ENCODE measurements at places on chromosomes 16 and 17.

- no peak for DNase-seq
These were observed 7.4 kb upstream of the PSMC5 start for GRCh38 chr17:63819585-63820537.

DNA sequence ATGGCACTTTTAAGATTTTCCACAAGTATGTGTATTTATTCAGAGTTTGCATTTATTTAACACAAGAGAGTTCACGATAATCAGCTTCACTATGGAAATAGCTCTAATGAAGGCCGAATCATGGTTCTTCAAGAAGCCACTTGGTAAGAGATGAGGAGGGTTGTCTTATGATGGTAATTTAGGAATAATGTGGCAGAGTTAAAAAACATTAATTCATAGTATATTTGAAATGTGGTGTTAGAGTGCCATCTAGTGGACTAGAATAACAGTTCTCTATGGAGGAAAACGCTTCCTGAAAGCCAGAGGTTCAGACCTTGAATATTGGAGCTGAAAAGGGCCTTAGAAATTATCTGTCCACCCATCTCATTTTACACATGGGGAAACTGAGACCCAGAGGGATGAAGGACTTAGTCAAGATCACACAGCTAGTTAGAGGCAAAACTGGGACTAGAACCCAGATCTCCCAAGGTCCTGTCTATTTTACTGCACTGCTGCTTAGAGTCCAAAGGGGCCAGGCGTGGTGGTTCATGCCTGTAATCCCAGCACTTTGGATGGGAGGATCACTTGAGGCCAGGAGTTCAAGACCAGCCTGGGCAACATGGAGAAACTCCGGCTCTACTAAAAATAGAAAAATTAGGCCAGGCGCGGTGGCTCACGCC is 33.8 kb upstream of the KPNB1 start:
- DNase-seq = no peak

DNA sequence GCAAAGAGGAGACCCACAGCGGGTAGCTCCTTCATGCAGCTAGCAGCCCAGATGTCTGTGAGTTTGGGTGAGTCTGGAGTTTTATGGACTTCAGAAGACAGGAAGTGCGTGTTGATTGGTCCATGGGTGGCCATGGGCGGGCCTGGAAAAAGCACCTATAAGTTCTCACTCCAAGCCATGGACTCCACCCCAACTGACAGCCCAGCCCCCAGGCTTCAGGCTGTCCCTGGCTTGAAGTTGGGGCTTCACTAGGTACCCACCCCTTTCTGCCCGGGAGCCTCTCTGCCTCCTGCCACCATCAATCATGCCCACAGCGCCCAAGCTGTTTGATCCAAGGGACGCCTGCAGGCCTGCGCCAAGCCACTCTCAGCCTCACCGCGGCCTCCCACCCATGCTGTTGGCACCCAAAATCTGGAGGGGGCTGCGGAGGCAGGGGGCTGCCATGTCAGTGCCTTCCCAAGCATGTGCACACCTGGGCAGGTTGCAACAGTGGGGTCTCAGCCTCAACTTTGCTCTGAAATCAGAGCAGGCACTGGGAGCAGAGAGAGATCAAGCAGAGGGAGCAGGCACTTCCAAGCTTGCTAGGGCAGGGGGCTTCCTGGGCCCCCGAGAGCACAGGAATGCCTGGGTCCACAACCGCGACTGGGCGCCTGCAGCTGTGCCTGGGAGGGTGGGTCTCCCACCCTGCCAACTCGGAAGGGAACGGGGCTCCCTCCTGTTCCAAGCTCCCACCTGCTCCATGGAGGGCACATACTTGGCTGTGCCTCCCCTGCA is 1503.7 kb downstream of the CDH11 start:
- DNase-seq = peak; percentile 12

GRCh38 chr17:67555855-67556254 is 161.9 kb upstream of the NOL11 start:
- DNase-seq = no peak

- DNase-seq = no peak
These were observed 6.2 kb downstream of the VAT1L start for GRCh38 chr16:77794586-77794985.

DNA sequence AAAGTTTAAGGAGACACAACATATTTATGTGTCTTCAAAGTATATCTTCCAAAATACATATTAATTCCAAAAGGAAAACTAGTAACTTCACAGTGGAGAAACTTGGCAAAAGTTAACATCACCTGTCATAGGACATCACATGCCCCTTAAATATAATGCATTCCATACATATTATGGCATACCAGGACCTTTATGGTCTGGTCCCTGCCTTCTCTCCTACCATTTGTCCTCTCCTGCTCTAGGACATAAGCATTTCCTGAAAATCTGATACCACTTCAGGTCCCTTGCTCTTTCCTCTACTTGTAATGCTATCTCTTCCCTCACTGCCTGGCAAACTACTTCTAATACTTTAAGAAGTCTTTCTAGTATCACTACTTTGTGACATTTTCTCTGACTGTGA is 168.1 kb upstream of the RBL2 start:
- no peak for DNase-seq

DNA sequence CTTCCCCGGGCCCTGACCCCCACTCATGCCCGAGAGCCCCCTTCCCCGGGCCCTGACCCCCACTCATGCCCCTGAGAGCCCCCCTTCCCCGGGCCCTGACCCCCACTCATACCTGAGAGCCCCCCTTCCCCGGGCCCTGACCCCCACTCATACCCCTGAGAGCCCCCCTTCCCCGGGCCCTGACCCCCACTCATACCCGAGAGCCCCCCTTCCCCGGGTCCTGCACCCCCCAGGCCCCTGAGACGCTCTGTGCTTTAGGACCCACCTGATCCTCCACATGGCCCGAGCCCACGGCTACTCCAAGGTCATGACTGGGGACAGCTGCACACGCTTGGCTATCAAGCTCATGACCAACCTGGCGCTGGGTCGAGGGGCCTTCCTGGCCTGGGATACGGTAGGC is 6.8 kb downstream of the CTU2 start:
- DNase-seq = no peak

DNA sequence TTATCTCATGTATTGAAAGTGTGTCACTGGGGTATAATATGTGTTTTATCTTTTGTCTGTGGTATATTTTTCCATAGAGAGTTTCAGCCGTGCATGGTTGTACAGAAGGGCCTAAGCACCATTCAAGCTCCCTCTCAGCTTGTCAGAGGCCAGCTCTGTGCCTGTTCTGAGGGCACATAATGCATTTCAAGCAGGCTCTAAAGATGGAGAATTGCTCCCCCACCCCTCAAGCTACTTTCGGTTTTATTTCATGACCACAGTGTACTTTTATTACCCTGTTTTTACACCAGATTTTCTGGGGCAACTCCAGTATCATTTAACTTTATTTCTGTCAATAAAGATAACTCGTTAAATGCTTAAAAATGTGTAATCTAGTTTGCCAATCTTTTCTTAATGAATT is 131.7 kb downstream of the SHISA6 start:
- no peak for DNase-seq

Measured in head of caudate nucleus (tissue), 42 donors.